ENCODE measurements at places on chromosomes 1 and 21.

DNA sequence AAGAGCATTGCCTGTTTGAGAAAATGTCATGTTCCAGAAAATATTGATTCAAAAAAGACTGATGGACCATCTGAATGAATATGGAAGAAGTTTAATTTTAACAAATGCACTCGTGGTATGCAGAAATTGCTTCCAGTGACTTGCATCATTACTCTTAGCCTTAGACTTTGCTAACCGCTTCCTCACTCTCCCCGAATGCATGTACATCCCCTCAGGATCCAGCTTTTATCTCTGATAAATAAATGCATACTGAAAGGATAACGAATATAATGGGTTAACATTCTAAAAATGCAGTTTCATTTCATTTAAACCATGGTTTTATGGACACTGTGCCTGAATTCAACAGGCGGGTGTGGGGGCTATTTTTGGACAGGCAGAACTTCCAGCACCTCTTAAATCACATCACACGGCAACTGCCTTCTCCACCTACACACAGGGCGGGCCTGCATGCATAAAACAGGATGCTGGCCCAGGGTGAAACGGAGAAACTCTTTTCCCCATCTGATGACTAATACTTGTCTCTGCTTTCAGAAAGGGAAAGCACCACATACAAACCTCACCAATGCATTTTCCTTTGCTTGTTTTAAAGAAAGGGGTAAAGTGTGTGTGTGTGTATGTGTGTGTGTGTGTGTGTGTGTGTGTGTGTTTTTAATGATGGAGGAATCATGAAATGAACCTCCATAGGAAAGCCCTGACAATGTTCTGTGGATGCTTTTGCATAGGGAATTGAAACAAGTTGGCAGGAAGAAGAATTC lies 48.7 kb downstream of the SPAG17 start:
- no peak for DNase-seq

DNA sequence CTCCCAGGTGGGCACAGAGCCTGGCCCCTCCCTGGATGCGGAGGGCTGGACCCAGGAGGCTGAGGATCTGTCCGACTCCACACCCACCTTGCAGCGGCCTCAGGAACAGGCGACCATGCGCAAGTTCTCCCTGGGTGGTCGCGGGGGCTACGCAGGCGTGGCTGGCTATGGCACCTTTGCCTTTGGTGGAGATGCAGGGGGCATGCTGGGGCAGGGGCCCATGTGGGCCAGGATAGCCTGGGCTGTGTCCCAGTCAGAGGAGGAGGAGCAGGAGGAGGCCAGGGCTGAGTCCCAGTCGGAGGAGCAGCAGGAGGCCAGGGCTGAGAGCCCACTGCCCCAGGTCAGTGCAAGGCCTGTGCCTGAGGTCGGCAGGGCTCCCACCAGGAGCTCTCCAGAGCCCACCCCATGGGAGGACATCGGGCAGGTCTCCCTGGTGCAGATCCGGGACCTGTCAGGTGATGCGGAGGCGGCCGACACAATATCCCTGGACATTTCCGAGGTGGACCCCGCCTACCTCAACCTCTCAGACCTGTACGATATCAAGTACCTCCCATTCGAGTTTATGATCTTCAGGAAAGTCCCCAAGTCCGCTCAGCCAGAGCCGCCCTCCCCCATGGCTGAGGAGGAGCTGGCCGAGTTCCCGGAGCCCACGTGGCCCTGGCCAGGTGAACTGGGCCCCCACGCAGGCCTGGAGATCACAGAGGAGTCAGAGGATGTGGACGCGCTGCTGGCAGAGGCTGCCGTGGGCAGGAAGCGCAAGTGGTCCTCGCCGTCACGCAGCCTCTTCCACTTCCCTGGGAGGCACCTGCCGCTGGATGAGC lies 34.2 kb downstream of the TRIM11 start:
- DNase-seq: no peak

GRCh38 chr21:28112511-28112910 lies 880.2 kb downstream of the LTN1 start:
- DNase-seq: no peak

- DNase-seq: no peak
Measured at GRCh38 chr1:7301664-7301981, 469.5 kb upstream of the VAMP3 start.

DNA sequence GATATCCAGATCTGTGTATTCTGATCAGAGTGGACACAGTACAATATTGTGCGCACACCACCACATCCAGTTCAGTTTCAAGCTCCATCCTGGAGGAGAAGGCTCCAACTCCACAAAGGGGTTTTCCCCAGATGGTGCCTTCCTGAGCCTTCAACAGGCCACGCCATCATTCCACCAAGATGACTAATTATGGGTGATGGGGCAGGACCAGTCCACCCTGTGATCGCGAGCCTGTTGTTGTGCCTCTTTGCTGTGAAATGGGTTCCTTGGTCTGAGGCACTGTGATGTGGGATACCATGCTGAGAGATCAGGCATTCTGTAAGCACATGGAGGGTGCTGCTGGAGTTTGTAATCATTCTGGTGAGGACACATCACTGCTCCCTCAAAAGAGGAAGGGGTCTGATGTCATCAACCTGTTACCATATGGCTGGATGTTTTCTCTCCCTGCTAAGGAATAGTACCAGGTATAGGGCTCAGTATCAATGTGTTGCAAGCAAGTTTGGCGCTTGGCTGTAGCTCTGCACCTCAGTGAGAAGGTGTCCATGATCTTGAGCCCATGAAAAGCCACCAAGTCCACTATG lies 6.7 kb upstream of the SH2D2A start:
- DNase-seq: no peak

- no peak for DNase-seq
Measured at GRCh38 chr1:24981631-24982005, 51.5 kb upstream of the RUNX3 start.
